Activated CD4-positive, alpha-beta memory T cell treated with anti-CD3 and anti-CD28 coated beads, Interleukin-2, amount 10 ng/mL, durations not matched to agents 7 days and 5 days (primary cell): ENCODE measurements at places on chromosomes 4 and X. TPM values are rescaled to one million over a fixed set of nuclear protein-coding genes. Genes with fewer than 3 reads are reported as not detected.

Gene BANK1
- 0.33 TPM for total RNA-seq

Gene NKX3-2
- total RNA-seq = not detected

Gene RTL9
- not detected for total RNA-seq

Gene CTAG2
- total RNA-seq = not detected

Gene PRRG3
- total RNA-seq = not detected
